NCI-H1694 treated with DMSO at 0.1 percent for 48 hours (cell line): ENCODE measurements at places on chromosomes 11 and 22.

DNA sequence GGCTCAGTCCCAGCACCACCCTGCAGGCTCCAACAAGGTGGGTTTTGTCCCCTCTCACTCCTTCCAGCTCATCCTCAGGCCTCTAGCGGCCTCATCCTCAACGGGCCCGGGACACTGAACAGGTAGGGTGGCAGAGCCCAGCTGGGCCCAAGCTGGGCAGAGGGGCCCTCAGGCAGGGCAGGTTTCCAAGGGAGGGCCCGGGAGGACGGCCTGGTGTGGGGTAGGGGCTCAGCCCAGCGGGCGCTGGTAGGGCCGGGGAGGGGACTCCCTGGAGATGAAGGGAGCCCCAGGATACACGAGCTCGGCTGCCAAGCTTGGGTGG lies 2.5 kb upstream of the IFITM10 start:
- DNase-seq: no peak

DNA sequence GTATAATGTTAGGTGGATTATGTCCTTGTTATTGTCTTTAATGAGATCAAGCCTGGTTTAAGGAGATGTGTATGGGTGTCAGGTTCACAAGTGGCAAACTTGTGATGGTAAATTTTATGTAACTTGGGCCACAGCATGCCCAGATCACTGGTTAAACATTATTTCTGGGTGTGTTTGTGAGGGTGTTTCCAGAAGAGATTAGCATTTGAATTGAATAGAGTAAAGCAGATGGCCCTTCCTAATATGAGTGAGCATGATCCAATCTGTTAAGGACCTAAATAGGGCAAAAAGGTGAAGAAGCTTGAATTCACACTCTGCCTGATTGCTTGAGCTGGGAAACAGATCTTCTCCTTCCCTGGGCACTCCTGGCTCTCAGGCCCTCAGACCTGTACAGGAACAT lies 20.7 kb downstream of the OR5B21 start:
- no peak for DNase-seq

DNA sequence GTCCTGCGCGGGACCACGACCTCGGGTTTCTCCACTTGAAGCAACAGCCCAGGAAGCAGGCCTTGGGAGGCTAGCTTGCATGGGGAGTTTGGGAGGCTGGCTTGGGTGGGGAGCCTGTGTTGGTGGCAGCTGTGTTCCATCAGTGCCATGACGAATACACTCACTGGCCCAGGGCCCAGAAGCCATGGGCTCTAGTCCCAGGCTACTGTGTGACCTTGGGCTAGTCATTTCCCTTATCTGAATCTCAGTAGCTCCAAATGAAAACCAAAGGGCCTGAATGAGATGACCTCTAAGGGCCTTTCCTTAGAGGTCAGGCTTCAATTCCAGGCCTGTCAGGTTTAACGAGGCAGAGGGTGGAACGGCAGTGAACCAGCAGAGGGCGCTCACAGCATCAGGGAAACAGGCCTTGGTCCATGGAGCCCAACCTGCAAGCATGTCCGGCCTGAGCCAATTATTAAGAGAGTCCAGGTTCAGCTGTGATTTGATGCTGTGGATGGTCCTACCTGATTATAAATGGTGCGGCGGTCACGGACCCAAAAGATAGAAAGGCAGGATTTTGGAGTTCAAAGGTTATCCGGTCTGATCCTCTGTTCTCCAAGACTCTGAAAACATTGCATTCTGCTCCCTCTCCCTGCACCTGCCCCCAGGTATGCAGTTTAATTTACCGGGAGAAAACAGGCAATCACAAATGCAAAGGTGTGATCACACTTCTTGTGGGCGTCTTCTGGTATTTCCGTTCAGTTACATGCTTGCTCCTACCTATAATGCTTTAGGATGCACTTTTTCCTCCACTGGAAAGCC lies 15.9 kb downstream of the PTPN5 start:
- DNase-seq: no peak

DNA sequence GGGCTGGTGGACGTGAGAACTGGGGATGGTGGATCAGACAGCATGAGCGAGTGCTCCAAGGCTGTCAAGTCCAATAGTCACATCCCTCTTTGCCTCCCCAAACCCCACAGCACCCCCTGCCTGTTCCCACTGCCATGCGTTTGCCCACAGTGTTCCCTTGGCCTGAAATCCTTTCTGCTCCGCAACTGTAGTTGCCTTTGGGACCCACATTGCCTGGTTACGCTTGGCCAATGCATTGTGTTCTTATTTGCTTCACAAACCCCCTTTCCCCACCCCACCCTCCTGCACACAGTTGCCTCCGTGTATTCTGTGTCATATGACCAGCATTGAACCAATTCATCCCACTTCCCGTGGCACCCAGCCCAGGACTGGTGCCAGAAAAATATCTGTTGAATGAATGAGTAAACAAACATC lies 2.1 kb upstream of the KIAA0930 start:
- no peak for DNase-seq

- no peak for DNase-seq
These were observed 21.2 kb upstream of the TMEM218 start for GRCh38 chr11:125132596-125132995.

DNA sequence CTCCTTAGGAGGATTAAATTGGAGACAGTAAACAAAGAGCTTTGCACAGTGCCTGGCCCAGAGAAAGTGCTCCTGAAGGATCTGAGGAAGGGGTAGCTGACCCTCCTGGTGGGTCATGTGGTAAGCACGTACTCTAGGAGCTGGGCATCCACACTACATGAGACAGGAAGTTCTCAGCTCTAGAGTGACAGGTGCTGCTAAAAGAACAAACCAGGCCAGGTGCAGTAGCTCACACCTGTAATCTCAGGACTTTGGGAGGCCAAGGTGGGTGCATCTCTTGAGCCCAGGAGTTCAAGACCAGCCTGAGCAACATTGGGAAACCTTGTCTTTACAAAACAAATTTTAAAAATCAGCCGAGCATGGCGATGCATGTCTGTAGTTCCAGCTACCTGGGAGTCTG lies 13.1 kb downstream of the SLC43A1 start:
- no peak for DNase-seq

GRCh38 chr11:94281324-94281723 lies 23.1 kb upstream of the IZUMO1R start:
- no peak for DNase-seq

DNA sequence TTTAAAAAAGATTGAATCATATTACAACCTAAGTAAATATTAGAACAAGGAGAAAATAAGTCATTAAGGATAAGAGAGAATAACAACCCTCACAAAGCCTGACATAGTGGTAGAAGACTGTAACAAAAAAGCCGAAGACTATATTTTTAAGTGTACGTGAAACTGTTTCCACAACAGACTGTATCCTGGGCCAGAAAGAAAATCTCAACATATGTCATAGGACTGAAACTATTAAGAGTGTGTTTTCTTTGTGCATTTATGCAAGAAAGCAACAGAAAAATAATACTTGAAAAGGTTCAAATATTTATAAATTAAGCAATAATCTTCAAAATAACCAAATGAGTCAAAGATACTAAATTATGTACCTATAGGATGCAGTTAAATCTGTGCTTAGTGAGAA lies 309.8 kb downstream of the CASP12 start:
- no peak for DNase-seq

GRCh38 chr11:62445314-62445740 lies 26.5 kb downstream of the SCGB1A1 start:
- no peak for DNase-seq
